Fibroblast of skin of right biceps (primary cell): ENCODE measurements at places on chromosomes 2 and 18.
A peak's percentile ranks its signal among the peaks of the same experiment; 100 is the strongest.

GRCh38 chr2:16755442-16755841, 89.8 kb upstream of the CYRIA start:
- DNase-seq = no peak

DNA sequence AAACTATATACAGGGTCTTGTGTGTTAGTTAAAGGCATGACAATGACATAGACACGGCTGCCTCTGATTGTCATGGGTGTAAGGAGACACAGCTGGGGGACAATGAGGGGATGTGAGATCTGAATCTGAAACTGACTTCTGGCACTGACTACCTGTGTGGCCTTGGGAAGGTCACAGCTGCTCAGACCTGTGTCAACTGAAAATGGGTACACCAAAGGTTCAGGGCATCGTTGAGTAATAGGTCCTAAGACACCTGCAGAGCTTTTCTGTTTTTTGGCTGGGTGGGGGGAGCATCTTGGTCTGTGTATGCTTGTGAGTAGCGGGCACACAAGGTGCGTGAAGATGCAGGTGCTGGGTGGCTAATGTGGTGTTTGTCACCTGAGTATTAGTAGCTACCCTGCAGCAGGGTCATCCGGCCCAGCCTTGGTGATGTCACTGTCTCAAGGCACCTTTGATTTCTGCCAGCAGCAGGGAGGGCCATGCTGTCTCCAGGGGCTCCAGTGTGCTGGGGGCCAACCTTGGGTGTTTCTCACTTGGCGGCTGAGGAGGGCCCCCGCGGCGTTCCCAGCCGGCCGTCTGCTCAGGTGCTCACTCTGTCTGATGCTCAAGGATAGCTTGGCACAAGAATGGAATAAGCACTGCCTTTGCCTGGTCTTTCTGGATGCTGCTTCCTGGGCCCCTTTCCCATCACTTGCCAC, 53.1 kb upstream of the HS6ST1 start:
- no peak for DNase-seq

DNA sequence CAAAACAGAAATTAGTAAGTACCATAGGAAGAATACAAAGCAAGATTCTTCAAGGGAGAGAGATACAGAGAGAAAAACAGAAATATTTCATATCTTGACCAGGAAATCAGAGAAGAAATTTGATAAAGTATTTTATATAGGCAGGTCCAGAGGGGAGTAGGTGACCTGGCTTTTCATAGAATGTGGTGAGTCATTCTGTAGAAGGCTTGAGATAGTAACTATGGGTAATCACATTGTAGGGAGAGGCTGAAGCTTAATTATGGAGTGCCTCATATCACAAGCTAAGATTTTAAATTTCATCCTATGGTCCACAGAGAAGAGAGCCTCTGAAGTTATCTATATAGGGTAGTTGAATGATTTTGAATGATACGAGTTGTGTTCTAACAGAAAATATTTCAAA, 195.0 kb upstream of the CYRIA start:
- no peak for DNase-seq

DNA sequence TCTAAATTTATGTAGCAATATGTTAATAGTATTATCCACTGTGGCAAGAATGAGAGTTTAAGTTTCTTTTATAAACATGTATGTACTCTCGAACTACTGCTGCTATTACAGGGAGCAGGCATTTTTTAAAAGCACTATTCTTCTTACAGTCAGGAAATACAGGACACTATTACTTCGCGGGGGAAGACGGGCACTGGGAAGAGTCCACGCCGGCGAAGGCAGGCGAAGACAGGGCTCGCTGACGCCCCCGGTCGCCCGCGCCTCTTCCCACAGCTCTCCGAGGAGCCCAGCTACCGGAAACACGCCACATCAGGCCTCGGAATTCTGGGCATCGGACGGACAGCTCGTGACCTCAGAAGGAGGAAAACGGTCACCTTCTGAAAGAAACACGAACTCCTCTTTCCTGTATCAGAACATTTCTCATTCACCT, 90.2 kb downstream of the FAM161A start:
- DNase-seq = peak; percentile 87

- no peak for DNase-seq
Observed at GRCh38 chr2:126889496-126890135, 9.1 kb upstream of the TEX51 start.

- DNase-seq = no peak
Observed at GRCh38 chr2:134195341-134195740, 58.5 kb upstream of the MGAT5 start.

DNA sequence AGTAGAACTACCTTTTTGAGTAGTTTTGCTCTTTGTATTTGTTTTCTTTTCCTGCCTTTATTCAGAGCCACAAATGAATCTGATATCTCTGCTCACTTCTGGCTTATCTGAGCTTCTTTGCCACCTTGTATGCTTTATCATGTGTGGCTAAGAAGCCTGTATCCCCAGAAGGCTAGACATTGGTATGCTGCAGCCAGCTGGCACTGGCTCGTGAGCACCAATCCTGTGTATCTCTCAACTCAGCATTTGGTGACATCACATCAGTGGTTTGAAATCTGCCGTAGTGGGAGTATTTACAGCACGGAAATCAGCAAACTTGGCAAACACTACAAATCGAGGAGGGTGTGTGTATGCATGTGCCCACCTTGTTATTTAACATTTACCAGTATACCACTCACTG, 183.7 kb upstream of the LHCGR start:
- no peak for DNase-seq

- no peak for DNase-seq
Observed at GRCh38 chr18:10770264-10770663, 244.4 kb downstream of the NAPG start.

DNA sequence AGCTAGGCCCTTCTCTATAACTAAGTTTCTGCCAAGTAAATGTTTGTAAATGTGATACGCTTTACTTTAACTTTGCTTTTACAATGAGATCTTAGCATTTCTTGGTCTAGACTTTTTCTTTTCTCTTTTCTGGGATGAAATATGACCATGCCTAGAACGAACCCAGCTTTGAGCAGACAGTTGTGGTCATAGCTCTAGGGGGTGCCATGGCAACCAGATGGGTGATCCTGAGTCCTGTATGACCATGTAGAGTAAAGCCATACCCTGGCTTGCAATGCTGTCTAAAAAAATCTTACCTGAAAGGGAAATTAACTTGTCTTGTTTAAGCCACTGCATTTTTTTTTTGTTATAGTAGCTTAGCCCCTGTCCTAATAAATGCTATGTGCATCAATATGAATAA, 956.3 kb downstream of the SLC4A3 start:
- DNase-seq = no peak

DNA sequence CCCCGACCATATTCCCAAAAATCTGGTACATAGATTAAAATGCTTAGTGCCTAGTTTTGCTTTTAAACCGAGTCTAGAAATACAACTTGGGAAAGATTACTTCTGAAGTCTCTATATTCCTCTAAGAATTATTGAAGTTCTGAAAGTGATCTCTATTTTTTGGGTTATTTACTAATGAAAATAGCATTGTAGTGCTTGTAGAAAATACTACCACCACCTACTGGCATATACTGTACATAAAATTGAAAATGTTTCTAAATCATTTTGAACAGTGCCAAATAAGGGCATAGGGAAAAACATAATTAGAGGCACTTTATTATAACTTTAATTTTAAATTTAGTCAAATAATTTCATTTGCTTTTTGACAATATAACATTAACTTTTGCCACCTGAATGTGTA, 1399.6 kb upstream of the ZEB2 start:
- DNase-seq = no peak
